ENCODE measurements at places on chromosomes 12 and 14.

DNA sequence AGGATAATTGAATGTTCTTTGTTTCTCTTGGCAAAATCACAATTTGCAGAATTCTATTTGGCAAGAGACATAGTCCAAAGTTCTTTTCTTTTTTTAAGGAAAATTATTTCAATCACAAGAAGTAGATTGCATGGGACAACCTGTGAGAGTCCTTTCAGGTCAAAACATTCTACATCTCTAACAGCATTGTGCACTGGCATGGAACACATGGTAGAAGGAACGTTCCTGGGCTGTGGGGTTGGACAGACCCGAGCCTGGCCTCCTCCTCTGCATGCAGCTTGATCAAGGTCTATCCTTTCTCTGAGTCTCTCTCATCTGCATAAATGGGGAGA, 88.6 kb upstream of the CPSF6 start:
- no peak for DNase-seq

GRCh38 chr12:5220099-5220498, 176.4 kb downstream of the KCNA5 start:
- no peak for DNase-seq

GRCh38 chr14:94040796-94041195, 14.7 kb downstream of the OTUB2 start:
- DNase-seq, result no peak

DNA sequence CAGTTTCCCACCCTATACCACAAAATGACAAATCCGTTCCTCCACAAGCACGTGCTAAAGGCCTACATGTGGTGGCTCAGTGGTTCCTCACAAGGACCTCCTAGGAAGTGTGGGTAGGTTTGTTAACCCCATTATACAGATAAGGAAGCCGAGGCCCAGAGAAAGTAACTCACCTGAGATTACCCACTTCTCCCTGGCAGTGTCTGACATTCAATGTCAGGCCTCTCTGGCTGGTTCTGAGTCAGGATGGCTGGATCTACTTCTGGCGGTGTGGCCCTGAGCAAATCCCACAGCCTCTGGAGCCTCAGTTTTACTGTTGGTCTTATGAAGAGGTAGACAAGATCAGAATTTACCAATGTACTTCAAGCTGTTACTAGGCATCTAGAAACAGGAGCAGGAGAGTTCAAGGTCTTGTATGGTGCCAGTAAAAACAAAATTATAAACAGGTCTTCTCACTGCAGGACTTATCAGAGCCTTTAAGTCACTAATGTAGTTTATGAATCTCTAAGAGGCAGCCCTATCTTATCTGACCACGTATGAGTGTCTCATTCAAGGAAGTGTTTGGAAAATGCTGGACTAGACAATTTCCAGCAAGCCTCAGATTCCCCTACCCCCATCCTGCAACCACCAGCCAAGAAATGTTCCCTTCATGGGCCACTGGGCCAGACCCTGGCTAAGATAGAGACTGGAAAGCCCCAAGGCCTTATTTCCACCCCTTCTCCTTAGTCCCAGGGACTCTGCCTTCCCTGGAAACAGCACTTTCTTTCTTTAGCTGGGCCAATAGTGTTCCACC, 4.2 kb downstream of the HSPB8 start:
- no peak for DNase-seq

DNA sequence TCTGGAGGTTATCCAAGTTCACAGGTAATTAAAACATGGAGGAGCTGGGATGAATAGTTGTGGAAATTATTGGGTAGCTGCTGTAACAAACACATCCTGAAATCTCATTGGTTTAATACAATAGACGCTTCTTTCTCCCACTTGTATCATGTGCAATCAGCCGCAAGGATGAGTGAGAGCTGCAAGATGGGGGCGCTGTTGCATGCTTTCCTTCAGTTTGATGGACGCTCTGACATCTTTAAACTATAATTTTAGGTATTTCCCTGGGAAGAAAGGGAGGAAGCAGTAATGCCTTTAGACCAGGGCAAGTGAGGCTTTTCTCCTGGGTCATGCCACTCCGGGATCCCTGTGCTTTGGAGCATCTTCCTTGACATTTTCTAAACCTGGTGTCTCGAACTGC, 178.7 kb downstream of the PAWR start:
- no peak for DNase-seq
